ENCODE measurements at places on chromosomes 6 and 20. TPM values are rescaled to one million over a fixed set of nuclear protein-coding genes. Genes with fewer than 3 reads are reported as not detected.

DNA sequence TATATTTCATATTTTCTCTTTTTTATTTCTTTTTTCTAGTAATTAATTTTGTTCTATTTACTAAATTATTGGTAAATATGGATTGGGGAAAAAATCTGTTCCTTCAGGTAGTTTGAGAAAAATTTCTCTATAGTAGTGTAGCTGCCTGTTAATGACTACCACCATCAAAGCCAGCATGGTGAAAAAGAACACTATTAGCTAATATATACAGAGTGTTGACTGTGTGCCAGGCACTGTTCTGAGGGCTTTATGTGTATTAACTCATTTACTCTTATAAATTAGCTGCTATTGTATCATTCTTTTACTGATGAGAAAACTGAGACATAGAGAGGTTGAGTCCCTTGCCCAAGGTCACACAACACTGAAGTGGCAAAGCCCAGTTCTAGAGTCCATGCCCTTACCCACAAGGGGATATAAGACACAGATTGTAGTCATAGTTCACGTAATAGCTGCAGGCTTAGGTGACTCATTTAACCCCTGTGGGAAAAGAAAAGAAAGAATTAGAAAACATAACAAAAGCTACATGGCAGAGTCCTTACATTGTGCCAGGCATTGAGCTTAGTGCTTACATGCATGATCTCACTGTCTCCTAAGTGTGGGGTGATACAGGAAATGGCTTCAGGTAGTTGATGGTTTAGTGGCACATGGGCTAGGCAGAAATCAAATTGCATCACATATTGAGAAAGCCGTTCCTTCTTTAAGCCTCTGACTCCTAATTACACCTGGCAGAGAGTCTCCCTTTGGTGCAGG is 12.2 kb upstream of the AKIRIN2 start:
- peak; percentile 81 for DNase-seq

DNA sequence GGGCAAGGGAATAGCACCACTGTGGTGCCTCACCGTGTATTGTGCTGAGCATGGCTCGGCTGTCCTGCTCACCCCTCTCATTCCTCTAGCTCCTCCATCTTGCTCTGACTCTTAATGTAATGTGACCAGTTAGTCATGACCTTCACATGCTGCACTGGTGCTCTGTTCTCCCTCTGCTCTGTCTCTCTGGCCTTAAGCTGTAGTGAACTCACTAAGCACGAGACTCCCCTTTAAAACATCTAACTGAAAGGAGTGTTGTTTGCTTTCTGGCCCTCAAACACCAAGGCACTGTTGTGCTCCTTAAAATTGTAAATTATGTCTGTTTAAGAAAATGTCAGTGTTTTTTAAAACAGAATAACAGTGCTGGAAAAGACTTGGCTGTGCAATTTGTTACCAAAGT is 140.4 kb downstream of the HDGFL1 start:
- no peak for DNase-seq

DNA sequence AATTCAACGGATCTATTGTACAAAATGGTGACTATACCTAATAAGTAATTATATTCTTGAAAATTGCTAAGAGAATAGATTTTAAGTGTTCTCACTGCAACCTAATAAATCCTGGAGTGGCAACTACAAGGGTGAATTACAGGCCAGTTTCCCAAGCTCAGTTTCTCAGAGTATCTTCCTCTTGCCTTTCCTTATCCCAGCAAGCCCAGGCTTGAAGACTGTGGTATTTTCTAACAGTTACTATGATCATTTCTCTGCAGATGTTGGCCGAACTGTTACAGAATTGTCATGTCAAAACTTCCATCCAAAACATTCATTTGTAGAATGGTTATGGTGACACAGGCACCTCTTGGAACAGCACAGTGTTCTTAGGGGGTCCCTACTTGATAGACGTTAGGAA is 138.1 kb upstream of the PTCHD4 start:
- no peak for DNase-seq

DNA sequence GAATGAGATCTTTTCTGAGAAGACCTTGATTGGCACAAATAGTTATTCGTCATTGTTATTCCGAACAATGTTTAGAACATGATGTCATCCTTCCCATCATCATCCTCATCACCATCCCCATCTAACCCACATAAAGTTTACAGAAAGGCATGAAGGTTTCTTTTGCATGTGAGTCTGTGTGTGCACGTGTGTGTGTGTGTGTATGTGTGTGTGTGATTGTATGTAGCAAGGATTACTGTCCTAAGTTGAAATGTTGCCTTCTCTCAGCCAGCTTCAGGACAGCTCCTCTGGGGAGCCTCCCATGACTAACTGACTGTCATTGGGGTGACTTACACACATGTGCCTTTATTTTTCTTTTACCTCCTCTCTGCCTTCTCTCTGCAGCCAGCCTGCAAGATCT is 113.5 kb downstream of the SLC22A3 start:
- DNase-seq, result no peak

DNA sequence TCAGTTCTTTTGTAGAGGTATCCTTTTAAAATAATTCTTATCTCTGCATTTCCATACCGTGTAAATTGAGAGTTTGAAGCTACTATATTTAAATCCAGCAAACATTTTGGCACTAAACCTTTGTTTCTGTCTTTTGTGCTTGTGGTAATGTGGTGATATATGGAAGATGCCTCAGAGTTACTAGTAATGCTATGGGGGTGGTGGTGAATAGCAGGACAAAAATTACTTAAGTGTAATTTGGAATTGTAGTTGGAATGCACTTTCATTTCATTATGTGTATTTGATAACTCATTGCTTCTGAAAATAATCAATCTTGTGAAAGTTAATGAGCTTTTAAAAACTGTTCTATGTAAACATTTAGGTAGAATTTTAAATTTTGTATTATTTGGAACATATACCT is 404.5 kb downstream of the PHF3 start:
- no peak for DNase-seq

GRCh38 chr6:123904228-123904627 is 100.6 kb downstream of the NKAIN2 start:
- DNase-seq, result no peak

GRCh38 chr6:36627801-36628246 is 33.7 kb downstream of the SRSF3 start:
- peak; percentile 89 for DNase-seq

DNA sequence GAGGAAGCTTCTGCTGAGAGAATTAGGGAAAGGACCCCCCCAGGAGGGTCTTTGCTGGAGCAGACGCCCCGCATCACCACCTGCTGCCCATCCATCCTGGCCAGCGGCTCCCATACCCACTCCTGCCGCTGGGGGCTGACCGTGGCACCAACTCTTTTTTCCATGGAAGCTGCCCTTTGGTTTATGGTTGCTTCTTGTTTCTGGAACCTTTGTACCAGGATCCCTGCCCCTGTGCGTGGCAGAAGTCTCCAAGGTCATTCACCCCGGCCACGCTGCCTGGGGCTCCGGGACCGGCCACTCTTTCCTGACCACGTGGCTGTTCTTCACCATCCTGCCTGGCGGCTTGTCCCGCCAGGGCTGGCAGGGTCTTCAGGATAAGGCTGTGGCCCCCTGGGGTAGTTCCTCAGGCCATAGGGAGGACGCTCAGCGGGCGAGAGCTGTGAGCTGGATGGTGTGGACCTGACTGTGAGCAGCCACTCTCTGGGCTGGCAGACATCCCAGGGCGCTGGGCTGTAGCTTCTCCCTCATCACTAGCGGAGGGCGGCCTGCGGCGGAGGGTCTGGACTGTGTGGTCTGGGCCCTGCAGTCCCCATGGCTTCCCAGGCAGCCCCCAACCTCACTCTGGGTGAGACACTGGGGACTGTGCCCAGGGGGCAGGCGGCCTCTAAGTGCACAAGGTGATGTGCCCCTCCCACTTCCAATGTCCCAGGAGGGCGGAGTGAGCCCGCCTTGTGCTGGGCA is 22.8 kb upstream of the RBBP8NL start:
- DNase-seq, result peak; percentile 11

- no peak for DNase-seq
Measured at GRCh38 chr6:147418523-147418922, 90.0 kb upstream of the SAMD5 start.

DNA sequence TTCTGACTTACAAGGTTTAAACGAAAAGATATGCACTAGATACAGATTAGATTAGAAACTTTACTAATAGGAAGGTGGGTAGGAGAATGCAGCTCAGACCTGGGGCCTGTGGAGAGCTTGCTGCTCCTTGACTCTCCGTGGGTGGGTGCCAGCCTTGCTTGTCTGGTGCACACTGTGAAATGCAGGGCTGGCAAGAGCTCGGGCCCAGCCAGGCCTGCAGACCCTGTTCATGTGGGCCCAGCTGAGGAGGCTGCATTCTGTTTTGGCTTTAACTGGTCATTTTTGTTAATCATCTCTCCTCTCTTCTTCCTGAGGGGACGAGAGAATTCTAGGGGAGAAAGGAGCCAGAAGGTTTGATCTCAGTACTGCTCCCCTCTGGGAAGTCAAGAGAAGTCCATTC is 325.4 kb downstream of the QKI start:
- no peak for DNase-seq

DNA sequence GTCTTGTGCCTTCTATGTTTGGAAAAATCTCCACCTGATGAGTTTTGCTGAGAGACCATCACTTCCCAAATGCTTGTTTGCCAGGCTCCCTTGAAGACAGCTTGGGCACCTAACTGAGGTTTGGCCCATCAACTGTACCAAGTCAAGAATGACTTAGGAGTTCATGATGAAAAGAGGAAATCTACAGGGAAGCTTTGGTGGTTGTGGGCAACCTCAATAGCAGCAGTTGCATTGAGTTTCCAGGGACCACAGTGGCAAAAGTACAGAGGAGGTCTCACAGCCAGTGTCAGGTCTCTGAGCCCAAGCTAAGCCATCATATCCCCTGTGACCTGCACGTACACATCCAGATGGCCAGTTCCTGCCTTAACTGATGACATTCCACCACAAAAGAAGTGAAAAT is 49.7 kb upstream of the PHACTR1 start:
- DNase-seq, result no peak

DNA sequence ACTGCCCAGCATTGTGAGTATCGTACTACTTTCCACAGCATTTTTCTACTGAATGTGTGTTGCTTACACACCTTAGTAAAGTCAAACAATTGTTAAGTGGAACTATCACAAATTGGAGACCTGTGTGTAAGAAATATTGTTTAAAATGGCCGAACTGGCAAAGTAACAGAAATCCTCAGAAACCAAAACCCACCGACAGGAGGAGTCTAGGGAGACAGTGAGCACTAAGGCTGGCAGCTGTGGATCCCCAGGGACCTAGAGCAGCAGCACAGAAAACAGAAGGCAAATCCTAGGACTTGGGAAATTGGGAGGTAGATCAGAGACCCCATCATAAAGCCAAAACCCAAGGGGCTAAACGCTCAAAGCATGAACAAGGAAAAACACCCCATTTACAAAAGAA is 69.9 kb downstream of the SESN1 start:
- no peak for DNase-seq

GRCh38 chr6:31636698-31637596 is 15.5 kb downstream of the BAG6 start:
- DNase-seq, result no peak

GRCh38 chr6:5132731-5133130 is 47.6 kb downstream of the PPP1R3G start:
- DNase-seq, result no peak

DNA sequence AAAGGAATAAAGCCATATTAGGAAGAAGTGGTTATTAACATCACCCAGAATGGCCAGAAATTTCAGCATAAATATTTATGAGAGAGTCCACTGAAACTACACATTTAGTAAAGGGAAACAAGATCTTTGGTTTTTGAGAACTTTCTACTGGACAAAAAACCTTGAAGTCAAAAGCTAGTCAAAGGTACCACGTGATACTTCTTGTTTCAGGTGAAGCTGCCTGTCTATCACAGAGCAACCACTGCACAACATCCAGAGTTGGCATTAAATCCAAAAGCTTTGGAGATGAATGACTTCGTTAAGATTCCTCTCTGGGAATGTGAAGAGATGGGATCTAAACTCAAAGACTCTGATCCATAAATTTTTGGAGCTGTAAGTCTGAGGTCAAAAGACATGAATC is 137.0 kb downstream of the KCNQ5 start:
- DNase-seq, result no peak

BPIFB1 gene
- not detected for total RNA-seq

TCP11 gene
- 2.0 TPM for total RNA-seq

GNRH2 gene
- total RNA-seq, result not detected

C20orf144 gene
- not detected for total RNA-seq

CYP21A2 gene
- not detected for total RNA-seq

FBXO30 gene
- 4.0 TPM for total RNA-seq

SLC32A1 gene
- total RNA-seq, result not detected

NKX2-2 gene
- total RNA-seq, result not detected

PCSK2 gene
- 0.91 TPM for total RNA-seq
